ENCODE measurements at places on chromosomes 3 and 15.
A peak's percentile ranks its signal among the peaks of the same experiment; 100 is the strongest.

GRCh38 chr15:77804210-77804609, 171.5 kb upstream of the LINGO1 start:
- no peak for DNase-seq

GRCh38 chr3:185552358-185552877, at the start of gene LIPH:
TSS of gene LIPH (minus strand) at chr3:185552588. CDS start at chr3:185552471, 117 bp downstream.
- DNase-seq: no peak

DNA sequence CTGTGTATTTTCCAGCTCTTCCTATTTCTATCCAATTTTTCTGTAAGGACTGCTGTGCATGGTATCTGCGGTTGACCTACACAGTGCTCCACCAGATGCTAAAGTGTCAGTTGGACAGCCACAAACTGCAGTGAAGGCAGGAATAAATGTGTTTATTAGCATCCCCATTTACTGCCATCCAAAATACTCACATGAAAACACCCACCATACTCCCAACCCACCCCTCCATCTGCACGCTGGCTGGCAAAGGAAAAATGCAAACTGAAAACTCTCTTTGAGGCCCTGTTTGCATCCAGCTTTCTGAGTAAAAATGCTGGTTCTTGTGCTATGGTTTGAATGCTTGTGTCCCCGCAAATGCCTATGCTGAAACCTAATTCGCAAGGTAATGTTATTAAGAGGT, 515.5 kb downstream of the ZNF385D start:
- DNase-seq: no peak

- peak; percentile 10 for DNase-seq
These were observed 16.6 kb downstream of the ACAD9 start for GRCh38 chr3:128895843-128896697.

- DNase-seq: no peak
These were observed 2.1 kb downstream of the LPP start for GRCh38 chr3:188156056-188156455.

DNA sequence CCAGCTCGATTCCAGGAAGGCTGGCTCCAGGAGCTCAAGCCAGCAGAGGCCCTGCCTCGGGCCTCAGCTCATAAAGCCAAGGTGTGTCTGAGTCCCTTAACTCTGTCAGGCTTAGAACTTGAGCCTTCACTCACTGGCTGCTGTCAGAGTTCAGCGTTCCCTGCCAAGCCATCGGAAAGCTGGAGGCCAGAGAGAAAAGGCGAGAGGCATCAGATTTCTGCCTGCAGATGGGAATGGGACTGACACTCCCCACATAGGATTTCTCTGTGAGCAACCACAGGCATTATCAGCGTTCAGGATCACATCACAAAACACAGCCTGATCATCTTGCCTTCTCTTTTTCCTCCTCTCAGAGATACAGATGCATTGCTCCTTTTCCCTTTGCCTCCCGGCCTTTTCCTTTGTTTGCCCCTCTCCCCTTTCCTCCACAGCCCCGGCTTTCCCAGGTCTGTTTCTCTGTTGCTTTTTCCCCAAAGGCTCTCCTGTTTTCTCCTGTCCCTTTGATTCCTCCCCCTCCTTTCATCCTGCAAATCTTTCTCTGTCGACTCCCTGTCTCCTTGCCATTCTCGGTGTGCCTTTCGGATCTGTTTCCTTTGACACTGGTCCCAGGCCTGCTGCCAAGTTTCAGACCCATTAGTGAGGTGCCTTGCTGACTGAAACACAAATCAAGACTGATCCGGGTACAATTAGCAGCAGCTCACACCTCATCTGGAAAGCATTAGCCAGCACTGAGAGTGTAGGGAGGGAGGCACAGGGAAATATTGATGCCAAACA, 44.5 kb upstream of the BOC start:
- peak; percentile 66 for DNase-seq

DNA sequence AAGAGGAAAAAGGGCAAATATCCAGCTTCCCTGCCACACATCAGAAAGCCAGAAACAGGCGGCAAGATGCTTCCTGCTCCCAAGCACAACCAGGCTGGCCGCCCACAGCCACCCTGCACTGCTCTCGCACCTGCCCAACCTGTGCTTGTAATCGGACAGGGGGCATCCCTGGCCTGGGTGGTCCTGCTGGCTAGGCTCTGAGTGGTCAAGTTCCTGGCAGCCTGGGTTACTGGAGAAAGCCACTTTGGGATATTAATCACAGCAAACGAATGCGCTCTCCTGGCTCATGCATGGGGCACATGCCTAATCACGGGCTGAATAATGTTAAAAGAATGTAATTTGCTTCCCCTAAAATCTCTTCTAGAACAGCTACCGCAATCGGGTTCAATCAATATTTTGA, 442.4 kb downstream of the MCTP2 start:
- DNase-seq: no peak

- DNase-seq: peak; percentile 55
These were observed 125.6 kb downstream of the PLOD2 start for GRCh38 chr3:146035366-146035765.

DNA sequence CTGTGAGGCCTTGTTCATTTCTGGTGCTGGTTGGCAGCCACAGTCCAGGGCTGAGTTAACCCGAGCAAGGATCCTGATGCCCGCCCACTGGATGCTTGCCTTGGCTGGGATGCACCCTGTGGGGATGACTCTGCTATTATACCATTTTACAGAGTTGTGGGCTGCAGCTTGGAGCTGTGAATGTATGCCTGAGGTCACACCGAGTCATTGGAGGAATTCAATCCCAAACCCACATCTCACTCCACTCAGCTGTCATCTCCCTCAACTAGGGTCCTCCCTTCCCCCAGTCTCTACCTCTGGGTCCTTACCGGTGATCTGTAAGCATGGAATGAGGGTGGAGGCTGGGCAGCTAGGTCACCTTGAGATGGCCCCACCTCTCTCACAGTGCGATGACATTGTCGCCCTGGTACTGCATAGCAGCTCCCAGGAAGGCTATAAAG, 22.1 kb downstream of the MAPKAPK3 start:
- DNase-seq: no peak

DNA sequence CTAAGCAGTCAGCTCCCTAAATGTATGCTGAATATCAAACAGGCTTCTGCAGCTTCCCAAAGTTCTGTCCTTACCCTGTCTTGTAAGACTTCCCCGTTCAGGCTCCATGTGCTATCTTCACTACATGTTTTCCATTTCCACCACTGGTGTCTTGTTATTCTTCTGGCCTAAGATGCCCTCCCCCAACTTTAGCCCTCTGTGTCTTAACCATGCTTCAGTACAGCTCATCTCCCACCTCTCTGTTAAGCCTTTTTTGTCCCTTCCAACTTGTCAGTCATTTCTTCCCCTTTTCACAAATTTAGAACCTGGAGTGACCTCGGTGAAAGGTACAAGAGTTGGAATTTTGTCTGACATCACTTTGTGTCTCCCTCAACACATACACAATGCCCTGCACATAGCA, 151.7 kb upstream of the TBL1XR1 start:
- no peak for DNase-seq

GRCh38 chr15:64894395-64895056, 17.2 kb upstream of the ANKDD1A start:
- no peak for DNase-seq

- no peak for DNase-seq
These were observed 6.9 kb downstream of the RTP2 start for GRCh38 chr3:187695449-187695848.

GRCh38 chr15:96838081-96838480, 507.6 kb downstream of the NR2F2 start:
- no peak for DNase-seq

- DNase-seq: no peak
These were observed 125.8 kb downstream of the KBTBD8 start for GRCh38 chr3:67123914-67124313.

GRCh38 chr3:195403841-195404408, 38.9 kb downstream of the ACAP2 start:
- DNase-seq: no peak

GRCh38 chr3:86774082-86774691, 216.8 kb downstream of the VGLL3 start:
- peak; percentile 31 for DNase-seq

DNA sequence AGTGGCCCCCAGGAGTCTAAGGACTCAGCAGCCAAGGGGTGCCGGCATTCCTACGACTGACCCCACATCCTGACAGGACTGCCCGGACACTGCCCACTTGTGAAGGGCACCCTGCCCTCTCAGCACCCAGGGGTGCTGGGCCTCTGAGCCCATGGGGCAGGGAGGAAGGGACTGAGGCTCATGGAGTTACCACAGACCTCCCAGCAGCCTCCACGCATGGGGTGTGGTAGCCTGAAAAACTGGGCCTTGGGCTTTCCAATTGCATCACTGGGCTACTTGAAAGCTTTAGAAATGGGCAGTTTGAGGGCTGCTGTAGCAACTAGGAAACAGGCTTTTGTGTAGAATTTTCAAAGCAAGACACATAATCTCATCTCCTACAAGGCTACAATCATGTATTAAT, 13.2 kb downstream of the TKT start:
- DNase-seq: peak; percentile 49

- DNase-seq: no peak
These were observed 17.4 kb upstream of the ASB14 start for GRCh38 chr3:57309769-57310360.

DNA sequence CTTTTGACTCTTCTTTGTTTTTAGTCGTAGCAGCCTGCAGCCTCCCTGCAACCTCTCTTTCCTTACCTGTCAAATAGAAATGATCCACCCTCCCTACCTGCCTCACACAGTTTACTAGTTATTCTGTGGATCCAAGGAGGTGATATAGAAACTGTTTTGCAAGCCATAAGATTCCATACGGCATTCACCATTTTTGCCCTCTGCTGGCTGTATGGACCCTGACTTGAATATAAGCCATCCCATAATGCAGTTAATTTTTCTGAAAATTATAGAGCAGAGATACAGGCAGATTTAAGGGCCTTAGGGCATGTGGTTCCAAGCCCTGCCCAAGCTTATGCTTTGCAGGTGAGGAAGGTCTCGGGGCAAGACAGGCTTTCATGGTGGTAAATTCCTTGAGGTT, 63.8 kb downstream of the CPN2 start:
- no peak for DNase-seq

DNA sequence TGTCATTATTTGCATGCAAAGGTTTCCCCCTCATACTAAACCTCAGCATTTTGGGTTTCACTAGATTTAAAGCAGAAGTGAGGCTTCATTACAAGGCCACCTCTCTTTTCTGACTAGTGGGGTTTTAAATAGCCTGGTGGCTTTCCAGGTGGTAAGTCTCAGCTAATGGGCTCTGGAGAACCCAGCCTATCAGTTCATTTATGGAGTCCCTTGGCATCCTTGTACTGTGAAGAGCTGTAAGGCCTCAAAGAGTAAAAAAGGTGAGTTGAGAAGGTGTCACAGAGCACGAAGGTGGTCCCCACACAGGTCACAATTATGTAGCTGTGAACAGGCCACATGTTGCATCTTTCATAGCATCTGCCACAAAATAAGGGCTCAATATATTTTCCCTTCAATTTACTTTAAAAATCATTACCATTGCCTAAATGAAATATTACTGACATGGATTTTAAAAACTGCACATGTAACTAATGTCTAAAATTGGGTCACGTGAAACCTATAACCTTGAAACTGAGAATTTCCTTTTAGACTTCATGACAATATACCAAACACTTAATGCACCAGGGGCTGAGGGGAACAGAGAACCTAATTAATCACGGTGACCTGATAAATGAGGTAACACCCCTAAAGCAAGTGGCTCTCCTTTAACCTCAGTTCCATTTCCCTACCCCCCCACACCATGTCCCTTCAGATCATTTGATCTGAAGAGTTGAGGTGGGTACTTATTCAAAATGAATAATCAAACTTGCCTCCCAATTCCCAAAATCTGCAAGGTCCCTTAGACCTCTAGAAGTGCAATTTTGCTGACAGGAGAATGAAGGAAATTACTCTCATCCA, 1.3 kb downstream of the NGLY1 start:
- DNase-seq: no peak

DNA sequence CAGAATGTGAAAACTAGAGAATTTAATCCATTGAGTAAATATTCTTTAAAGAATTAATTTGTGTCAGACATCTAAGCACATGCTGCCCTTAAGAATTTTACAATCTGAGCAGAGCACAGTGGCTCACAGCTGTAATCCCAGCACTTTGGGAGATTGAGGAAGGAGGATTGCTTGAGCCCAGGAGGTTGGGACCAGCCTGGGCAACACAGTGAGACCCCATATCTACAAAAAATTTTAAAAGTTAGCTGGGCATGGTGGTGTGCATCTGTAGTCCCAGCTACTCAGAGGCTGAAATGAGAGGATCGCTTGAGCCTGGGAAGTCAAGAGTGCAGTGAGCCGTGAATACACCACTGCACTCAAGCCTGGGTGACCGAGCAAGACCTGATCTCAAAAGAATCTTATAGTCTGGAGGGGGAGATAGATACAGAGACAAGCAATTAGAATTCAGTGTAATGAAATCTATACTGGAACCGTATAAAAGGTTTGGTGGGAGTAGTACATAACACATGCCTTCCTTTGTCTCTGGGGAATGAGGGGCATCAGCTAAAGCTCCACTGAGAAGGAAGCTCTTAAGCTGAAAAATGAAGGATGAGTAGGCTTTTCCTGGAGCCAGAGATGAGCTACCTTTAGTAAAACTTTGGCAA, 21.2 kb downstream of the ATP11B start:
- DNase-seq: no peak

GRCh38 chr3:32449691-32450090, 53.0 kb downstream of the CMTM6 start:
- DNase-seq: no peak

DNA sequence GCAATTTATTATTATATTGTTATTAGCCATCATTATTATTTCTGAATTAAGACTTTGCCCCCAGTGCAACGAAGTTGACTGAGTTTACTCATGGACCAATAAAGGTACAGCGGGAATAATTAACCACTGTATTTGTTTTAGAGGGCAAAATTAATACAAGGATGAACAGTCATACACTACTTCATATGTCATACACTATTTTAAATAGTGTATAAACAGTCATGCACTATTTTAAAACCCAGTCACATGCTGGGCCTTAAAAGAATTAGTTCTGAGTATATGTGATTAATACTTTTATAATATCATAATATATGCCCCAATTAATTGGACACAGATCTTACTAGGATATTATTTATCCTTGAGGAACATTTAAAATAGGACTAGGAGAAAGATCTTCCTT, 125.3 kb upstream of the NANOGP8 start:
- no peak for DNase-seq

DNA sequence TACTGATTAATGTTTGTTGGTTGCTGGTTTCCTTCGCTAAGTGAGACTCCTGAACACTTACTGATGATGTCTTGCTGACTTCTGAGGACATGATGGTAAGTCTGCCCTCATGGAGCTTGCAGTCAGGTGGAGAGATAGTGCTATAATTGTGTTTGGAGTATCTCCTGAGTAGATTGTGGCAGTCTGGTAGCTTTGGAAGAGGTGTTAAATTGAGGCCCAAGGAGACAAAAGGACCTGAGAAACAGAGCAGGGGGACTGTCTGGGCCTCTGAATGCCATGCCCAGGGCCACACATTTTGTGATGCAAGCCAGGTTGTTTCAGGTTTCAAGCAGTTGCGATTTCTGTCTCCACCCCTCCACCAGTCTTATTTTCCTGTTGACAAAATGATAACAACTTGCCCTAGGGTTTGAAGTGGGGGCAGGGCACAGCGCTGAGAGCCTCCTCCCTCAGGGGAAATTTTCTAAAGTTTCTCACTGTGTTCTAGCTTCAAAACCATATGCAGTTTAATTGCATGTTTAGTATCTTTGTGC, 16.7 kb downstream of the SMAD3 start:
- no peak for DNase-seq

Measured in fibroblast of the conjunctiva (primary cell).